ENCODE measurements at places on chromosomes 13 and 19.

DNA sequence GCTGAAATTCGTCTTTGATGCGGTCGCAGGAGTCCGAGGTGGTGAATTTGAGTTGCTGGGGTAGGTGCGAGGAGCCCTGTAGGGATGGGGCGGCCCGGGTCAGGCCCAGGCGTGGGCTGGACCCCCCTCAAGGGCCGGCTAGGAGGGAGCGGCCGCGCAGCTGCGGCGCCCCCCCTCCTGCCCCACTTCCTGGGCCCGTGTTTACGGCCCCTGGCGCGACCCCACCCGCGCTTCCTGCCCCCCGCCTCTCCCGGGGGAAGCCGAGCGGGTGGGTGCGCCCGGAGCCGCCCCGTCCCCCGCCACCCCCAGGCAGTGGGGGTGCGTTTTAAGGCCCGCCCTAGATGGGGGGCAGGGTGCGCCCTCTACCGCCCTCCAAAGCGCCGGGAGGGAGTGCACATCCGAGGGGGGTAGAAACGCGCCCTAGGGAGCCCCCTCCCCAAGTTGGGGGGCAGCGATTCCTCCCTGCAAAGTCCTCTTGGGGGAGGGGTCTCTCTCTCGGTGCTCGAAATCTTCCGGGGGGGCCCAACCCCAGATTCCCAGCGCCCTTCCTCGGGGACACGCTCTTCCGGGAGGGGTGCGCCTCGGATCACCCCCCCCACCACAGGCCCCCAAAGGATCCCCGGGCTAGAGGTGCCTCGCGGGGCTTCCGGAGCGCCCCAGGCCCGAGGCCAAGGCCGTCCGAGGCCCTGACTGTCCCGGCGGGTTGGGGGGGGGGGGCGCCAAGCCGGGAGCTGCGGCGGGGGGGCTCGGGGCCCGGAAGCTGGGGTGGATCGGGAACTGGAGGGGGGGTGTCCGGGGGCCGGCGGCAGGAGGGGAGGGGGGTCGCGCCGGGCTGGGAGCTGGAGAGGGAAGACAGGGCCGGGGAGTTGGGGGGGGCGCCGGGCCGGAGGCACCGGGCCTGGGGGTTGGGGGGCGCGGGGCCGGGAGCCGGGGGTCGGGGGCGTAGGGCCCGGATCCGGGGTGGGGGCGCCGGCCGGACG, 823 bp downstream of the TLE5 start:
- peak; percentile 54 for ATAC-seq

GRCh38 chr19:52735734-52736133, 890 bp upstream of the ZNF611 start:
- ATAC-seq = no peak

GRCh38 chr13:102962430-102962829, 103.8 kb downstream of the SLC10A2 start:
- ATAC-seq = no peak

DNA sequence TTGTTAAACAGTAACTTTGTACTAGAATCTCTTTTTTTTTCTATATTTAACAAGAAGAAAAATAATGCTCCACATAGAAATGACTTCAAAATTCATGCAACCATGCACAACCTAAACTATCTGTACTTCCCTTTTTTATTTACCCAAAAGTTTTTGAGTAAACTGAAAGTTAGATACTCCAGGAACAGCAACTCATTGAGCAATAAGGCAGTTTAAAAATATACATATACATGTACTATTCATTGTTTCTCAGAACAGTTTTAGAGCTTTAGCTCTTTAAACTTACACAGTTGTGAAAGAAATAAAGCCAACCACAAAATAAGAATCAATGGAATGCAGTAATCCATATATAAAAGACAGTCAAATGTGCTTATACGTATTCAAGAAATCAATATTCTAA, 39.2 kb downstream of the MTMR6 start:
- no peak for ATAC-seq

DNA sequence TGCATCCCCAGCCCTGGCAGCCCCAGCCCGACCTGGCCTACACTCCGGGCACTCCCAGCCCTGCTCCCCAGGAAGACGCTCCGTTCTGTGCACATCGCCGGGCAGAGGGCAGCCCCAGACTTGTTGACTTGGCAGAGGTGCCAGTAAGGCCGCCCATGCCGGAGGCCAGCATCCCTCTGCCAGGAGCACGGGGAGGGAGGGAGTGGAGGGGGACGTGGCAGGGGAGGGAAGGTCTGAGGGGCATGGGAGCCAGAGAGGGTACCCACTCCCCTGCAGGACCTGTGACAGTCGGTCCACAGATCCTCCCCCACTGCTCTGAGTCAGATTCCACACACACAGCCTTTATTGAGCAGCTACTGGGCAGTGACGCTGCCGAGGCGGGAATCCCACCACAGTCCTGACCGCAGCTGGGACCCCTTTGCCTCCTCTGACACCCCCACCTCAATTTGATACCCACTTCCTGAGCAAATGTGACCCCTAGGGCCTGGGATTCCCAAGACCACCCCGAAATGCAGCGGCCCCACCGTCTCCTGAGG, 1.9 kb upstream of the NKPD1 start:
- ATAC-seq = no peak

DNA sequence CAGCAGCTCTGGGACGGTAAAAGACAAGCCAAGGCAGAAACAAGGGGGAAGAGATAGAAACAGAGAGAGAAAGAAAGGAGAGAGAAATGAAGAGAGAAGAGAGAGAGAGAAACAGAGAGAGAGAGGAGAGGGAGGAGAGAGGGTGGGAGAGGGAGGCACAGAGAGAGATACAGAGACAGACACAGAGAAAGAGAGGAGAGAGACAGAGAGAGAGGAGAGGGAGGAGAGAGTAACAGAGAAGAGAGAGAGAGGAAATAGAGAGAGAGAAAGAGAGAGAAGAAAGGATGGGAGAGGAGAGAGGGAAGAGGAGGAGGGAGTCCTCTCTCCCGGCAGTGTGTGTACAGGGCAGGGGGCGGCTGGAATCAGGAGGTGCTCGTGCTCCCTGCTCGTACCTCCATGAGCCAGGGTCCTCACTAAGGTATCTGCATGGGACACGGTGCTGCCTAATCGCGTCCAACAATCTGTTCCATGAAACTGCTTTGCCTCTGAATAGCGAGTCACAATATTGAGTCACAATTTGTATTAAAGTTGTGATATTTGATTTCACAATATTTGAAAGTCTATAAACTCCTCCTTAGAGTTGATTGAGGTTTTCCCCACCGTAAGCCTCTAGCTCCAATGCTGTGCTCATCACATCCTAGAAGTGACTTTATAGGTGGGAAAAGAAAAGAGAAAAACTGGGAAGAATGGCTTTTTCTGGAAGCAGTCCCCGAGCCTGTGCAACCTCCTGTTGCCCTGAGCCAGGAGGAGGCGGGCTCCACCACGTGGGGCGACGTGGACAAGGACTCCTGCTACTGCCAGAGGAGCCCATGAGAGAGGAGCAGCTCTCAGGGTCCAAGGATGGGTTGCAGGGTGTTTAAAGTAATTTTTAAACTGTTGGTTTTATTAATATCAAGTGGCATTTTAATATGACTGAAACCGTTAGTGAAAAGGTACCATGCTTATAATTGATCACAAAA, 81.7 kb upstream of the ARHGEF7 start:
- no peak for ATAC-seq
